K562 (cell line): ENCODE measurements at places on chromosomes 7 and 10. TPM values are rescaled to one million over a fixed set of nuclear protein-coding genes. Genes with fewer than 3 reads are reported as not detected.

DNA sequence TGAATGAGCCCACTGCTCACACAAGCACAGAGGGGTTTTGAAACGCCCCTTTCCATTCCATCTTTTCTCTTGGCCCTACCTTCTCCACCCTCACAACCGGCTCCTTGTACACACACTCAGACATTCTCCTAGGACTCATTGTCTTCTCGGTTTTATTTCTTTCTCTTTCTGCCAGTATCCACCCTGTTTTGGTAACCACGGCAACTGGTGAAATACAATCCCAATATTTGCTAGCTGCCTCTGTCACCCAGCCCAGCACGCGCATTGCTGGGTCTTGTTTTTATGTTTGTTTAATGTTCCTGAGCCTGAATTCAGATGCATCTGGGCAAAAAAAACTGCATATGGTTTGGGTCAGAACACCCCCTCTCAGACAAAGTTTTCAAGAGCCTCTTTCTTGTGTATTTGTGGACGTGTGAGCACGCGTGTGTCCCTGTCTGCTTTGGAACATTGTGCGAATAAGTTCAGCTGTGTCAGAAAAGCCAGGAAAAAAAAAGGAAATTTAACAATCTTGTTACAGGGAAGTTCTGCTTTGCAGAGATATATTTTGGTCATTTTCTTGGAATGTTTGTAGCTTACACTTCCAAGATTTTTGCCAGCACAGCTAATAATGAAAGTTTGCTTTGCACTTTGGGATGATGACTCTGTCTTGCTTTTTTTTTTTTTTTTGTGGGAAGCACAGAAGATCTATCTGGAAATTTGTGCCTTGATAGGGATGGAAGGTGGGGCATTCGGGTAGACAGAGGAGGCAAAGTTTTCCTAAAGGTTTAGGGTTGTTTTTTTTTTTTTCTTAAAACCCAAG lies 225.9 kb downstream of the TRIL start:
- no peak for DNase-seq

- no peak for DNase-seq
Observed at GRCh38 chr10:63614371-63614891, 93.2 kb downstream of the REEP3 start.

DNA sequence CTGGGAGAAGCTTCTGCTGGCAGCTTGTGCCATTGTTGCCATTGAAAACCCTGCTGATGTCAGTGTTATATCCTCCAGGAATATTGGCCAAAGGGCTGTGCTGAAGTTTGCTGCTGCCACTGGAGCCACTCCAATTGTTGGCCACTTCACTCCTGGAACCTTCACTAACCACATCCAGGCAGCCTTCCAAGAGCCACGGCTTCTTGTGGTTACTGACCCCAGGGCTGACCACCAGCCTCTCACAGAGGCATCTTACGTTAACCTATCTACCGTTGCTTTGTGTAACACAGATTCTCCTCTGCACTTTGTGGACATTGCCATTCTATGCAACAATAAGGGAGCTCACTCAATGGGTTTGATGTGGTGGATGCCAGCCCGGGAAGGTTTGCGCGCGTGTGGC lies 220.7 kb downstream of the ADK start:
- no peak for DNase-seq

- no peak for DNase-seq
Observed at GRCh38 chr10:14751921-14752320, 22.8 kb downstream of the FAM107B start.

DNA sequence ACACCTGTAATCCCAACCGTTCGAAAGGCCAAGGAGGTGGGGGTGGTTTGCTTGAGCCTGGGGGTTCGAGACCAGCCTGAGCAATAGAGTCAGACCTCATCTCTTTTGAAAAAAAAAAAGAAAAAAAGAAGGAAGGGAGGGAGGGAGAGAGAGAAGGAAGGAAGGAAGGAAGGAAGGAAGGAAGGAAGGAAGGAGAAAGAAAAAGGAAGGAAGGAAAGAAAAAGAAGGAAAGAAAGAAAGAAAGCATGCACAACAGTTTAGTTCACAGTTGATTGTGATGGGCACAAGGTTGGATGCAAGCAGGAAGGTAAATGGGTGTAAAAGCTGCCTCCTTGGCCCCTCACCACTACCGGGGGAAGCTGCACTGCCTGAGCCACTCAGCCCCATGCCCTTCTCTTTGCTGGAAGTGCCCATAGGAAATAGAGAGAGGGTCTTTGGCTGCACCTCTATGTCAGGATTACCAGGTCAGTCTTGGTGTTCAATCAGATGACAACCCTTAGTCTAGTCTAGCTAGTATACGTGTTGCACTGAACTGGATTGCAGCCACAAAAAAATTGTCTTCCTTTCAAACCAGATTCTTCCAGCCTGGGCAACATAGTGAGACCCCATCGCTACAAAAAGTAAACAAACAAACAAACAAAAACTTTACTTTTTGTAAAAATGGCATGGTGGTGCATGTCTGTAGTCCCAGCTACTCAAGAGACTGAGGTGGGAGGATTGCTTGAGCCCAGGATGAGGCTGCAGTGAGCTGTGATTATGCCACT lies 20.0 kb downstream of the MAP3K8 start:
- DNase-seq, result no peak

- no peak for DNase-seq
Observed at GRCh38 chr10:43390759-43391158, 18.2 kb downstream of the HNRNPF start.

DNA sequence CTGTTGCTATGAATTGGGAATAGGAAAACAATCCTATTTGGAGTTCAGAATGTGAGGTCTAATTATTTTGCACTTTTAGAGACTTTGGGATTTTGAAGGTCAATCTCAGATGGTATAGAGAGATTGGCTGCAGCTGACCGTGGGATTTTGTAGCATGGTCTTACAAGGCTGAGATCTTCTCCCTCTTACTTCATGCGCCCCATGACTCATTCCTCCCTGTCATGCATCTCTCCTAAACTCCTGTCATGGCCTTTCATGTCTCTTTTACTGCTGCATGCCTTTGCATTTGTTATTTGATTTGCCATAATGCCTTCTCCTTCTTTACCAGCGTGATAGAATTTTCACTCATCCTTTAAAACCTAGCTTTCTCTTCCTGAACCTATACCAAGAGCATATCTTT lies 133.1 kb downstream of the BBS9 start:
- DNase-seq, result no peak

The PNLIPRP1 gene
- polyA plus RNA-seq, result not detected in 2 replicates
